ENCODE measurements at places on chromosomes 12 and 14.

DNA sequence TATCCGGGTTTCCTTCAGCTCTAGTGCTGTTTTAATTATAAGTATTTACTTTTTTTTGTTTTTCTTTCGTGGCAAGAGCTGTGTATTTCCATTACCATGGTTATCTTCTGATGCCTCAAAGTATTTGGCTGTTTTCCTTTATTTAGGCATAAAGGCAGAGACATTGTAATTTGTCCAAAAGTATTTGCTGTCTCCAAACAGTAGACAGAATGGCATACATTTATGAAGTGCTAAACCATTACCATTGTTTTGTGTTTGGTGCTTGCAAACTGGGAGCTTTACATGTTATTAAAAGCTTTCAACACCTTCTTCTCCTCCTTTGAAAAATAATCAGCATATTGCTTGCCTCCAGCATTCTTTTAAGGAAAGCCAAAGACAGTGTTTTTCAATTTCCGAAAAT, 46.3 kb downstream of the FLRT2 start:
- no peak for DNase-seq

DNA sequence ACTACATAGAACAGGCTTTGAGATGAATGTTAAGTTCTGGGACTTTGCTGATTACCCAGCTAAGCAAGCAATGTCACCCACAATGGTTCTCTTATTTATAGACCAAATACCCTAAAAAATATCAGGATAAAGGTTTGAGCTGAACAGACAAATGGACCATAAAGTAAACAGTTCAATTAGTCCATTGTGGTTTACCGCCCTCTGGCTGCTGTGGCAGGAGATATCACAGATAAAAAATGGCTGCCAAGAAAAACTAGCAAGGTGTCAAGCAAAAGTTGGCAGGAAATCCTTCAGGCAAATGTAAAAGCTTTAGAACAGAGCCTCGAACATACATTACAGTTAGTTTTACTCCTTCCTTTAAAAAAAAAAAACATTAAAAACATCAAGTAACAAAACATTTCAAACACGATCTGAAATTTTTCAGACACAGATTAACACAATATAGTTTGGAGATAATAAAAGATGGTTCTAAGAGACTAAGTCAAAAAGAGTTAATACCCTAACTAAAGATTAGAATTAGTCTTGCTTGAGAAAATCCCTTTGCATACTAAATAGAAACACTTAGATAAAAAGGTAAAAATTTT, 41.3 kb downstream of the MED13L start:
- DNase-seq = peak; percentile 41

DNA sequence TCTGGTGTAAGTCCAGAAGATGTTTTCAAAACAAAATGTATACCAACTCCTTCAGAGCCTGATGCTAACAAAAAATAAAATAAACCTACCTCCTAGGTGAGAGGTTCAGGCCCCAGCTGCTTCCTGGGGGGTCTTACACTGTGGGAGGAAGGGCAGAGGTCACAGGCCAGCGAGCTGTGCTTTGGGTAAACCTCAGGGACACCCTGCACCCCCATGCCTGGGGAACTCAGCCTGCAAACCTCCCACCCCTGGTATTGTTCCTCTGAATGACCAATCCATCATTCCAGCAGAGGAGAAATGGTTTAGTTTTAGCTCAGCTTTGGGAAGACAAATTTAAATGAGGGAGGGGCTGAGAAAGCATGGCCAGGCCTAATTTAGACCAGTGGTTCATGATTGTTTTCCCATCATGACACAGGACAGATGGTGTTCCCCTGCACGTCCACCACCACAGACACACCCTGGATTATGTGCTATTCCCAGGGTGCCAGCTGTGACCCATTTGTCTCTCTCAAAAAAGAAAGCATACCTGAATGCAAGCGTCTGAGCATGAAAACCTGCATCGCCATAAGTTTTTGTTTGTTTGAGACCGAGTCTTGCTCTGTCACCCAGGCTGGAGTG, 14.5 kb upstream of the TFCP2 start:
- DNase-seq = no peak

GRCh38 chr12:16370096-16370495, 22.7 kb downstream of the MGST1 start:
- DNase-seq = no peak

GRCh38 chr12:101604132-101604531, 9.4 kb downstream of the MYBPC1 start:
- no peak for DNase-seq
